ENCODE measurements at places on chromosomes 4 and X.

- DNase-seq: no peak
These were observed 10.1 kb upstream of the ADH1A start for GRCh38 chr4:99300934-99301333.

GRCh38 chr4:610411-611261 is 14.7 kb upstream of the PDE6B start:
- DNase-seq: no peak

- DNase-seq: no peak
These were observed 240.8 kb downstream of the STK32B start for GRCh38 chr4:5292101-5292500.

GRCh38 chrX:46695491-46695890 is 63.4 kb downstream of the SLC9A7 start:
- no peak for DNase-seq

DNA sequence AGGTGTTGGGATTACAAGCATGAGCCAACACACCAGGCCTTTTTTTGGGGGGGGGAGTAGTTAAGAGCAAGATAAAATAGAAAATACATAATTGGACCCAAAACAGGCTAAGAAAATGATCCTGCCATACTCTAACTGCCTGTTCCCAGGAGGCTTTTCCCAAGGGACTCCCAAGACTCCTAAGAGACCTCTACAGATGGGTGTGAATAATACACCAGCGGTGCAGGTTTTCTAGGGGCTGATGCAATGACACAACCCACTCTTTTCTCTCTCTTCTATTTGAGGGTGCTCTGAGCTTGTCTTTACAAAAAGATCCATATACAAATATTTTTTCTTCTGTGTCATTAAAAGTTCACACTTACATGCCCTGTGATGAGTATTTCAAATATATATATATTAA is 116.9 kb downstream of the RASL11B start:
- no peak for DNase-seq

- DNase-seq: no peak
These were observed 42.7 kb upstream of the CLNK start for GRCh38 chr4:10727140-10727880.

DNA sequence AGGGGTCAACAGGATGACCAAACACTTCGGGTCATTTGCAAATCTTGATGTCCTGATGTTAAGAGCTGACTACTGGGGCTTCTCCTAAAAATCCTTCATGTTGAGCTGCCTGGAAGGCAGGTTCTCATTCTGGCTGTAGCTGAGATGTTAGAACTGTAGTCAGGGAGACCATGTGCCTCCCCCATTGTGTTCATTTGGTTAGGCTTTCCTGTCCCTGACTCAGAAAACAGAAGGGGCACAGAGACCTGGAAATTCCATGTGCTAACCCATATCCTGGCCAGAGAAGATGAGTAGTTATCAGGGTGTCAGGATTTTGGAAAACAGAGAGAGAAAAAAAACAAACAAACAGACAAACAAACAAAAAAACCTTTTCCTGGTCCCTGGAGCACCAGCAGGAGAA is 177.5 kb downstream of the AR start:
- no peak for DNase-seq

GRCh38 chr4:13201241-13201640 is 282.9 kb downstream of the RAB28 start:
- DNase-seq: no peak

- DNase-seq: no peak
These were observed 15.1 kb downstream of the MCF2 start for GRCh38 chrX:139692908-139693307.

- DNase-seq: no peak
These were observed 94.0 kb upstream of the ATP8A1 start for GRCh38 chr4:42750856-42751255.

- no peak for DNase-seq
These were observed 644 bp downstream of the LAMP2 start for GRCh38 chrX:120468479-120468824.

GRCh38 chr4:113384600-113384999 is 335.1 kb downstream of the ANK2 start:
- DNase-seq: no peak

DNA sequence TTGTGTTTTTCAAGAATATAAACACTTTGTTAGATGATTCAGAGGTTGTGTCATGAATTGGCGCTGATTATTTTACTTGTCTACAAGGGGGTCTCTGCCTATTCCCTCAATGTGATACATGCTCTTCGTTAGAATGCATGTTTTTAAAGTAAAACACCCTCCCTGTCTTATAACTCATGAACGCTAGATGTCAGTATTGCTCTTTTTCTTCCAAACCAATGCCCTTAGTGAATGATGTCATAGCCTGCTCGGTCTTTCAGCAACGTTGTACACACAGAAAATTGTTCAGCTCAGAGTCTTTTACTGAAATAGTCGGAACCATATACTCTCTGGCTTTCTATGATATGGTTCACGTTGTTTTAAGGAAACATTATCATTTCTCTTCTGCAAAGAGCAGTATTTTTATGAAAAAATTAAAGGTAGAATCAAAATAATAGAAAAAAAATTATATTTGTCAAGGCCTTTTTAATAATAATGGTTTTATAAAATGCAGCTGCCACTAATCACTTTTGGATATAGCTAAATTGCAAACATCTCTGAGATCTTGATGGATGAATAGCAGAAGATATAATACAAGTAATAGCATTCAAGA is 292.9 kb downstream of the TLL1 start:
- peak; percentile 74 for DNase-seq

GRCh38 chr4:105191621-105192210 is 45.0 kb downstream of the TET2 start:
- DNase-seq: no peak

DNA sequence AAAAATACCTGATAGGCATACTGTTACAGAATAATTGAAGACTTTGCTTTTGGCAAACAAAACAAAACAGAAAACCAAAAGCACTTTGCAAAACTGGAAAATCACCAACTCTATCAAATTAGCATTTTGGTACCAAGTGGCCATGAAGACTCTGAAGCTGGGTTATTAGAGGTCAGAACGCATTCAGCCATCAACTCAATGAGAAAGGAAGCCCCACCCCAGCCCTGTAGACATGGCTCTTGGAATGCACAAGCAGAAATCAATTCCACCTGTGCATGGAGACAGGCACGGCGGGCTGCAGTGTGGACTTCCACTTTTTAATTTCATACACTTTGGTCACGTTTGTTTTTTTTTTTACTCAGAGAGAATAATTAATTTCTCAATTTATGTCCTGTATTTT is 93.6 kb upstream of the DHX15 start:
- DNase-seq: no peak

GRCh38 chr4:70749313-70749712 is 27.5 kb downstream of the RUFY3 start:
- DNase-seq: no peak

DNA sequence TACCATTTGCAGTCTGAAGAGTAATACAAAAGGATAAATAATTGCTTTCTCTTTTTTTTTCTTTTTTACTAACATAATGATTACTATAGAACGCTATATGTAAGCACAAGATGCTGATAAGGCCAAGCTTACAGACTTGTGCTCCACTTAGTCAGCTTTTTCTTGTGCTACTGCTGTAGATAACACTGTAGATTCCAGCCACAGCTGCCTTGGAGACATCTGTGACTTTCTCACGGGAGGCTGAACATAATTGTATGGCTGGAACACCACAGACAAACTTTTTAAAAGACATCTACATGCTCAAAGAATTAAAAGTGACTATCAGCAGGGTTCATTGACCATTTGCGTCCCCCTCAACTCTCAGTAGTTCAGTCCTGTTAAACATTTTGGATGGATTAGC is 381.7 kb upstream of the AMOT start:
- no peak for DNase-seq

All from neuronal stem cell (in vitro differentiated cells).